Activated B cell treated with CpG ODN at 0.5 μM for 24 hours (primary cell): ENCODE measurements at places on chromosomes 7 and 10. TPM values are rescaled to one million over a fixed set of nuclear protein-coding genes. Genes with fewer than 3 reads are reported as not detected.

GRCh38 chr7:155167706-155168365, 97.7 kb downstream of the HTR5A start:
- DNase-seq: no peak
- H3K27ac ChIP-seq: no peak overlapping the region
- H3K27me3 ChIP-seq: peaks cover 2% of the 10 kb centered on the region

- H3K36me3 ChIP-seq: no peaks in the 10 kb centered on the region
- no peak for DNase-seq
- H3K27ac ChIP-seq: no peak overlapping the region
- H3K4me3 ChIP-seq: no peak overlapping the region
- peaks cover 7% of the 10 kb centered on the region for H3K27me3 ChIP-seq
- no peaks in the 10 kb centered on the region for H3K4me1 ChIP-seq
Observed at GRCh38 chr10:17624996-17625395, 7.8 kb upstream of the HACD1 start.

- peaks cover 13% of the 10 kb centered on the region for H3K36me3 ChIP-seq
- peaks cover 35% of the 10 kb centered on the region for H3K4me1 ChIP-seq
- H3K27me3 ChIP-seq: no peaks in the 10 kb centered on the region
- peak; percentile 44 for DNase-seq
- H3K4me3 ChIP-seq: peak overlapping the region; percentile 90
Observed at GRCh38 chr10:3068201-3068967, 1.0 kb downstream of the PFKP start.

DNA sequence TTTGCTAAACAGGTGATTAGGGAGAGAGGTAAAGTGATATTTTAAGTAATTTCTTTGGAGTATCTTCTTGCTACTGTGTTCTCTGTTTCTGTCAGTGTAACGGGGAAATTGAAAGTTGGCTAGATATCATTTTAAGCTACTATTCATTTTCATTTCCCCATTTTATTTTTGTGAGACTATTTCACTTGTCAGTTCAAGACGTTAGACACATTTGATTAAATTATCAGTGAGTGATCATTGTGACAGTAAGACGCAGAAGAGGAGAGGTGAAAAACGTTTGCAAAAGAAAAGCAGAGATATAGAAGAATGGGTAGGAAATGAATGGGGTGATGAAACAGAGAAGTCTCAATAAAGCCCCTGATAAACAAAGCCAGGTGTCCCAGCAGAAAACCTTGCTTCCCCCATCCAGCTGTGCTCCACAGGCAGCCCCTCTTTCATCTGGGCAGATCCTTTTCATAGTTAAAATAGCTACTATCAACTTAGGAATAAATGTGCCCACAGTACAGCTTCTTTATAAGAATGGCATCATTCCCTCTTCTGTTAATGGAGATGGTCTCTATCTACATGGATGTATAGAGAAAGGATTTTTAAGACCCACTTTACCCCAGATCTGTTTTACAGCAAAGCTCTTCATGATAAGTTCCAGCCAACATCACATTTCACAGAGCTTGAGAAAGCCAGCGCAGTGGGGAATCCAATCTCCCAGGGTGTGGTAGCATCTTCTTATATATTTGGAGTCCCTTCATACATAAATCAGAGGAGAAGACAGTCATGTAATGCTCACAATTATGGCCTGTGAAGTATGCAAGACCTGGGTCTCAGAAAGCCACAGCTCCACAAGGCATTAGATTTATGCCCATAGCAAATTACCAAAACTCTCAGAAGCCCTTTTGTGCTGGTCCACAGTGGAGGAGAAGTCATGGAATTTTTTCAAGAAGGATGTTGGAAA, 138.1 kb upstream of the ITGB1 start:
- H3K4me1 ChIP-seq: peaks cover 74% of the 10 kb centered on the region
- no peak for DNase-seq
- H3K4me3 ChIP-seq: peak overlapping the region; percentile 36

DNA sequence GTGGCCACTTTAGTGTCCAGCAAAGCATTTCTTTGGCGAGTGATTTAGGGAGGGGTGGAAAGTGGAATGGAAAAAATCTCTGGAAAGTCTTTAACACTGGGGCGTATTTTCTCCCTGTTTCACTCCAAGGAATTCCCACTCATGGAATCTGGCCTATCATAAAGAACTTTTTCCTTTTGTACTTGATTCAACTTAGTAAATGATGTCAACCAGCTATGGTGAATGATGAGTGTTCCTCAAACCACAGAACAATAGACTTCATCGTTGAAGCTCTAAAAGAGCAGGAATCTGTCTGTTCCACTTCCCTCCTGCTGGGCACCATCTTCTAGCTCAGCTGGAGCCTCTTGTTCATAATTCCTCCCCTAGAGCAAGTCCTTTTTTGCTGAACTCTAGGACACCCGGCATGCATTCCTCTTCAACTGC, 66.5 kb downstream of the EPDR1 start:
- H3K4me1 ChIP-seq: no peaks in the 10 kb centered on the region
- H3K4me3 ChIP-seq: no peak overlapping the region
- no peak overlapping the region for H3K27ac ChIP-seq
- no peaks in the 10 kb centered on the region for H3K36me3 ChIP-seq
- no peak for DNase-seq

GRCh38 chr7:102248456-102249395, 37.9 kb upstream of the SH2B2 start:
- peaks cover 23% of the 10 kb centered on the region for H3K36me3 ChIP-seq
- no peak for DNase-seq
- peaks cover 6% of the 10 kb centered on the region for H3K4me1 ChIP-seq
- H3K27me3 ChIP-seq: no peaks in the 10 kb centered on the region
- no peak overlapping the region for H3K27ac ChIP-seq

The CPA4 gene
- total RNA-seq: not detected in 2 replicates

The ATP6V0E2 gene
- total RNA-seq: 9.1 and 10.4 TPM in 2 replicates
